ENCODE measurements at places on chromosomes 3 and 15.

DNA sequence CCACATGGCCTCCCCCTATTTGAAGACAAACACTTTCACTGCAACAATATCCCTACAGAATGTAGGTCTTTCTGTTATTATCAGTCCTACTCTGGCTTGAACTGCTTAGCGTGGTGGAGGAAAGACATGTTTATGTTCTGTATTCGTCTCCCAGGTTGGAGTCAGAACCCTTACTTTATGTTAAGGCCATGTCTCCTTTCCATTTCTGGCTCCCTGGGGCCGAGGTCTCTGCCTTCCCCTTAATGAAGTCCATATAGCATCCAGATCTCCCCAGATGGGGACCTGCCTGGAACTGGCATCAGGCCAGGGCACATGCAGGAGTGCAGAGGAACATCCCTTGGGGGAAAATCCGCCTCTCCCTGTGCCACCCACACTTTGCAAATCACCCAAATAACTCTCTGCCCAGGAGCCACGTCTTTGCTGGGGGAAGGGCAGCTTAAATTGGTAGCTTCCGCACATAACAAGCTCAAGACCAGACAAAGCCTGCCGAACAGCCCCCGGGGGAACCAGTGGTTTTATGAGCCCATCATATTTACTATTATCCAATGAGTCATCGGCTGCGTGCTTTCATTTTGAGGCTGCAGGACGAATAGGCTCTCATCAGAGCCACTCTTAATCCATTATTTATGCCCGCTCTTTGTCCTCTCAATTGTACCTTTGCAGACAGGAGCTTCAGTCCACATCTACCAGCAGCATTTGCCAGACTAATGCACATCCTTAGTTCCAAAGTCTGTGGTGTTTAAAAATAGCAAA is 237.0 kb downstream of the UACA start:
- peak; percentile 71 for DNase-seq

- no peak for DNase-seq
Measured at GRCh38 chr15:43880406-43881194, 53.8 kb downstream of the WDR76 start.

DNA sequence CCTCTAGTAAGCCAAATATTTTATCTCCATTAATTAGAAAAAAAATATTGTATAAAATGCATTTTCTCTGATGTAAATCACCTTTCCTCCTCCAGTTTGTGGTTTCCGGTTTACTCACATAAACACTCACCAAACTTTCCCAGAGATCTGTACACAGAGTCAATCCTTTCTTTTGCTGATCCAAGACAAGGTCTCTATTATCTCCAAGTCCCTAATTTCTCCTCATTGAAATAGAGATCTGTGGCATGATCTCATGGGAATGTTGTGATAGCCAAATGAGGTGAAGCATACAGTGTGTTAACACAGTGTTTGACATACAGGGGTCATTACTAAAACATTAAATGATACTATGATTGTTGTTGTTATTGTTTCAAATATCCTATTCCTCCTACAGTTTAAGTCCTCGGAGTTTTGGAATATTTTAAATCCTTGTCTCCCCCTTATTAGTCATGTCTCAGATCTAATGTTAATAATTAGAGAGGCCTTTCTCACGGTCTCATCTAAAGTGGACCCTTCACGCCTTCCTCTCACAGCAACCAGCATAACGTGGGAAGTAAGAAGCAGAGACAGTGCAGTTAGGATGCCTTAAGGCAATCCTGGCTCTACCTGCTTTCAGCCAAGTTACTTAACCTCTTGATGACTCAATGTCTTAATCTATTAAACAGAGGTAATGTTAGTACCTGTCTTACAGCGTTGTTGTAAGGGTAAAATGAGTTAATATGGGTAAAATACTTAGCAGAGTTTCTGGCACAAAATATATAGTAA is 333.3 kb downstream of the GRM7 start:
- no peak for DNase-seq

GRCh38 chr3:101311676-101312075 is 8.7 kb downstream of the IMPG2 start:
- DNase-seq = no peak

DNA sequence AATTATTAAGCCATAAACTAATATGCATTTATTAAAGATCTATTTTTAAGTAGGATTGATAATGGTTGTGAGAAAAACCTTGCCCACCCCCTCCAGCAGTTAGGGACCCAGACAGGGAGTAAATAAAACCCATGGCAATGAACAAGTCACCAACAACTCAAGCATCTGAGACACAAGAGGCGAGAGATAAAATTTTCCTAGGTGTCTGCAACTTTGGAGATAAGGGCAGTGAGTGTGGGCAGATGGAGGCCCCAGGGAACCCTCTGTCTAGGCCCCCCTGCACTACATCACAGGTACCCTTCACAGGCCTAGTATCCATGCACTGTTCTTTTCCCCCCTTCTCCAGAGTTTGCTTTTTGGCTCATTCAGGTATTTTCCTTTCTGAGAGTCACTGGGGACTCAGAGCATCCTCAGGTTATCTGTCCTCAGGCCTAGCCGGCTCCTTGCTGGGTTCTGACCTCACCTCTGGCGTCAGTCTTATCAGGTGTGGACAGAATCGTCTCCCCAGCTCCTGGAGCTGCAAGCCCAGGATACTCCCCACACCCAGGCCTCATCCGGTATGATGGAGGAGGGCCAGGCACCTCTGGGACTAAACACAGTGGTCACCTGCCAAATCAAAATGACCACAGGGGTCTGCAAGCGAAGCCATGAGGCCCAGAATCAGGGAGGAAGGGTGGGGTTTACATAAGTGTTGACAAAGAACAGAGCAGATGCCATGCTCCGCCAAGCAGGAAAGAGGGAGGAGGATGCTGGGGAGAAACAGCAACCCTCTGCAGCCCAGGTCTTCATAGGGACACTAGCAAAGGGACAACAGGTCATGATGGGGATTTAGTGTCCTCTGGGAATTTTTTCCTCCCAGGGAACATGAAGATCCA is 50.4 kb downstream of the CCNL1 start:
- no peak for DNase-seq

DNA sequence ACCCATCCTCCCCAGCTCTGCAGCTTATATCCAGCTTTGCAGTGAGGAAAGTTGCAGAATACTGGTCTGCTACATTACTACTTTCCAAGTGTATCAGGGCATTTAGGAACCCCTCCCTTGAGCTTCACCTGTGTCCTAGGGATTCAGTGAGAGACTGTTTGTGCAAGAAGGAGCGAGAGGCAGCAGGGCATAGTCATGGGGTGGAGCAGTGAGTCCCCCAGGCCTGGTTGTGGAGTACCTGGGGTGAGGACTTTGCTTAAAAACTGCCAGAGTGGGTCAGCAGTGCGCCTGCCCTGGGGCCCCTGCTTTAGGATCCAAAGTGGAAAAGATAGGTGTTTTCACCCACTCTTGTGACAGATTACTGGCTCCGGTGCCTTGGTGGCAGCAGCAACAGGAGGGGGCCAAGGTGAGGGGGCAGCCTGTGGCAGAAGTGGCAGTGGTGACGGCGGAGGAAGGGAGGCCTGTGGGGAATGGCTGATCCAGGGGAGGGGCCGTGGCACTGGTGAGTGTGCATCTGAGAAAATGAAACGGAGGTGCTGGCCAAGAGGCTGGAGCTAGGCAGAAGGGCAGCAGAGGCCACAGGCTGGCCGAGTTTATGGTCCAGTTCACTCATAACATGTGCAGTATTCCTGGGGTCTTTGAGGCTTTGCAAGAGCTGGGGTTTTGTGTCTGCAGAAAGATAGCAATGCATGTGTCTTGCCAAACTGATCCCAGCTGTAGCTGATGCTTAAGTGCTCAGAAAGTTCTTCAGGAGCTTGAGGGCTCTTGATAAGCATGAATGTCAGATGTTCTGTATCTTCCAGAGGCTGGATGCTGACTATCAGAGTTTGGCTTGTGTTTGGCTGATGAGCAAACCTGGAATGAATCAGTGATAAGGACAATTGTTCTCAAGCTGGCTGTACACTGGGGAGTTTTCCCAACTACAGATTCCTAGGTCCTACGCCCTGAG is 43.4 kb downstream of the GOLGA6A start:
- no peak for DNase-seq

DNA sequence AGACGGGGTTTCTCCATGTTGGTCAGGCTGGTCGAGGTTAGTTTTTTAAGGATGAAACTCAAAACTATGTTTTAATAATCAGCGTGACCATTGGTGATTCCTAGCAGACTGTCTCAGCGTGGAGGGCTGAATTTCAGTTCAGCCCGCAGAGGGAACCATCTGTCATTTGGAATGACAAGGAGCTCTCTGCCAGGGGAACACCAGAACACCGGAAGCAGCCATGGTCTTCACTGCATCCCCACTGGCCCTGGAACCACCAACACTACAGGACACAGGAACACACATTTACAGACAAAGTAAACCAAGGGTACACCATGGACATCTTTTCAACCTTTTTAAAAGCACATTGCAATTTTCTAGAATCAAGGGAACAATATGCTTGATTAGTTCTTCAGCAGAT is 424.7 kb downstream of the FHIT start:
- no peak for DNase-seq

DNA sequence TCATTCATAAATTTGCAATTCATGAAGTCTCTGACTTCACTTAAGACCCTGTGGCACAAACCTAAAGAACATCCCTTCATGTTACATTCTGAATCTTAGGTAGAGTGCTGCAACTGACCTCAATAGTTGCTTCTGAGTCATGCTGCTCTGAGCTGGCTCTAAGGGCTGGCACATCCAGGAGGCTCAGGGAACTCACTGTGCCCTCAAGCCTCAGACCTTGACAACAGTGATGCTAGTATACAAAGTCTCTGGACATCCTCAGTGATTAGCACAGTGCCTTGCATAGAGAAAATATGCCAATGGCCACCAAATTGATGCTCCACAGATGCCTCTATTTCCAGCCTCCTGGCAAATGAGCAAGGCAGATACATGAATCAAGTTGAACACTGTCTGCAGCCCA is 740.9 kb upstream of the LMCD1 start:
- no peak for DNase-seq
